ENCODE measurements at places on chromosomes 1 and 21.
A peak's percentile ranks its signal among the peaks of the same experiment; 100 is the strongest.

- DNase-seq: peak; percentile 23
Observed at GRCh38 chr1:30527511-30528140, 195.8 kb downstream of the MATN1 start.

DNA sequence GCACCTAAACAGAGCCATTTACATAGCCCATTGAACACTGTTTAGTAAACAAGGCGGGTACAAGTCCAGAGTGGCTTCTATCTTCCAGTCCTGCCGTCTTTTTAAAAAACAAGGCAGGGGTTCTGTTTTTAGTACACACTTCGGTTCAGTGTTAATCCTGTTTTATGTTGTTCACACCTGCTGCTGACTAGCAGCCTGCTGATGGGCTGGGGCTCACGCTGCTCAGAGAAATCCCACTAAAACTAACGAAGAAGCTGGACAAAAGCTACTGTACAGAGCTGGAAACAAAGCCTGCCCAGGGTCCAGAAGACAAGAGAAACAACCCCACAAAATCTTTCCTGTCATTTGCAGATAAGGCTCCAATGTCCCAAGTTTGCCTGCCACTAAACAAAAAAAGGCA lies 13.2 kb downstream of the ESRRG start:
- no peak for DNase-seq

DNA sequence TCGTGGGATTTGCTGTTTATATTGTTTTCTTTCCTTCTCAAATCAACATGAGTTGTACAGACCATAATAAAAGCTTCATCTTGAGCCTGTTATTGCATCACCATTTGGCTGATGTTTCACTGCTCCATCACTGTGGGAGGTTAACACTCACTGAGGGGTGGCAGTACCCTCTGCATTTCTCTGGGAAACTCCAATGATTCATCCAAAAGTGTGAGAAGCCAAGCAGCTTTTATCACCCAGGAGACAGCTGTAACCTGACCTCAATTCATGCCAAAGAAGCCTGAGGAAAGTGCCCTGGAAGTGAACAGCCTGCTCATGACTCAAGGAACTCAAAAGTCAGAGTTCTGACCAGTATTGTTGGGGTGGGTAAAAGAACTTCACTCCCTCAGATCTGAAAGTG lies 84.1 kb downstream of the GPR88 start:
- DNase-seq: peak; percentile 97

DNA sequence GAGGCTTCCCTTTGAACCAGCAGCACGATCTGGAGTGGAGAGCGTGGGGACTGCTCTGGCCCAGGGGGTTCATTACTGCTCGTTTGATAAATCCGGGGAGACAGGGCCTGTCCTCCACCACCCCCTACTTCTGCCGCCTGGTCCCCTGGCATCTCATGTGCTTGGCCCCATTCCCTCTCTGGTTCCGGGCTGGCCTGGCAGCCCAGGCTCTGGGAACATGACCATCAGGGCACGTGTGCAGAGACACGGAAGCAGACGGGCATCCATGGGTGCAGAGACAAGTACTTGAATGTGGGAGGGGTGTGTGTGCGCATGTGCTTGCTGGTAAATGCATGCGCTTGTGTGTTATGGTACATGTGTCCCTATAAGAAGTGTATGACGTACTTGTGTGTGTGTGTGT lies 75.5 kb downstream of the KIRREL1 start:
- no peak for DNase-seq

DNA sequence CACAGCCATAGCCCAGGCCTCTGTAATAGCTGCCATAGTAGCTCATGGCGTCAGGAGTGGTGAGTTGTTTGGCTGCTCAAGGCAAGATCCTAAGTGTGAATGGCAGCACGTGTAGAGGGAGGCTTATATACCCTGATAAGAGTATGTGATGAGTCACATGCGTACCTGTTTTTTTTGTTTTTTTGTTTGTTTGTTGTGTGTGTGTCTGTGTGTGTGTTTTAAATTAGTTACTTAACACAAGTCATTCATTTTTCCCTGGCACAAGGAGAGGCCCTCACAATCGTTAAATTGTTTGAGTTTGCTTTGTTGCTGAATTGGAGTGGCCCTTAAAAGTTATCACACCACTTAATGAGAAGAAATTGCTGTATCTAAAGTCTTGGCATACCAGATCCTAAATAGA lies at the start of gene KRTAP19-4:
TSS of gene KRTAP19-4 (minus strand) at position 101 of the 400 bp plus-strand sequence. CDS start at position 46, 55 bp downstream.
- DNase-seq: no peak

- DNase-seq: peak; percentile 68
Observed at GRCh38 chr1:151970626-151971025, 23.0 kb downstream of the S100A10 start.

- DNase-seq: no peak
Observed at GRCh38 chr1:160860840-160861505, 1.7 kb downstream of the CD244 start.

- DNase-seq: peak; percentile 79
Observed at GRCh38 chr1:98661544-98662355, at the start of gene SNX7. SNX7 (plus strand) TSS chr1:98661721; CDS start chr1:98661732, 11 bp downstream.

DNA sequence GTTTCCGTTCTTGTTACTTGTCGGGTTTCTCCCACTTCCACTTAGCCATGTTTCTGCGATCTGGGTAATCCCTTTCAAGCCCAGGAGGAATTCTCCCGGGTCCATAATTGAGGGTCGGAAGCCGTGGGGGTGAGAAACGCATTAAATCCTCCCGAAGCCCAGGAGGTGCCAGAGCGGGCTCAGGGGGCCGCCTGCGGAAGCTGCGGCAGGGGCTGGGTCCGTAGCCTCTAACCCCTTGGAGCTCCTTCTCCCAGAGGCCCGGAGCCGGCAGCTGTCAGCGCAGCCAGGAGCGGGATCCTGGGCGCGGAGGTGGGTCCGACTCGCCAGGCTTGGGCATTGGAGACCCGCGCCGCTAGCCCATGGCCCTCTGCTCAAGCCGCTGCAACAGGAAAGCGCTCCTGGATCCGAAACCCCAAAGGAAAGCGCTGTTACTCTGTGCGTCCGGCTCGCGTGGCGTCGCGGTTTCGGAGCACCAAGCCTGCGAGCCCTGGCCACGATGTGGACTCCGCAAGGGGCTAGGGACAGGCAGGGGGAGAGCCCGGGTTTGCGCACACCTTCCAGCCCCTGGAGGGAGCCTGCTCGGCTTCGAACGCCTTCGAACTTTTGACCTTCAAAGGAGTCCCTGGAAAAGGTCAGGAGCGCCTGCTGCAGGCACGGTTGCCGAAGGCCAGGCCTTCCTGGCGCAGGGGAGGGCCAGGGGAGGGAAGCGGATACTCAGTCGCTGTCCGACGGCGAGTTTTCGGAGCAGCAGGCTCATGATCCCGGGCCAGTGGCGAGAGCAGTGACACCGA lies 1.7 kb upstream of the SIM2 start:
- no peak for DNase-seq

- DNase-seq: no peak
Observed at GRCh38 chr1:17292299-17293160, 15.5 kb upstream of the PADI4 start.

DNA sequence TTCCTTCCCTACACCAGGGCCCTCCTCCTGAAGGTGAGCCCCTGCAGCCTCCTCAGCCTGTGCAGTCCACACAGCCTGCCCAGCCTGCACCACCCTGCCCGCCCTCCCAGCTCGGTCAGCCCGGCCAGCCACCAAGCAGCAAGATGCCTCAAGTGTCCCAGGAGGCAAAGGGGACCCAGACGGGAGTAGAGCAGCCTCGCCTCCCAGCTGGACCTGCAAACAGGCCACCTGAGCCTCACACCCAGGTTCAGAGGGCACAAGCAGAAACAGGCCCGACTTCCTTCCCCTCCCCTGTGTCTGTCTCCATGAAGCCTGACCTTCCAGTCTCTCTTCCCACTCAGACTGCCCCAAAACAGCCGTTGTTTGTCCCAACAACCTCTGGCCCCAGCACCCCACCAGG lies 38.8 kb downstream of the ZBTB17 start:
- DNase-seq: no peak

DNA sequence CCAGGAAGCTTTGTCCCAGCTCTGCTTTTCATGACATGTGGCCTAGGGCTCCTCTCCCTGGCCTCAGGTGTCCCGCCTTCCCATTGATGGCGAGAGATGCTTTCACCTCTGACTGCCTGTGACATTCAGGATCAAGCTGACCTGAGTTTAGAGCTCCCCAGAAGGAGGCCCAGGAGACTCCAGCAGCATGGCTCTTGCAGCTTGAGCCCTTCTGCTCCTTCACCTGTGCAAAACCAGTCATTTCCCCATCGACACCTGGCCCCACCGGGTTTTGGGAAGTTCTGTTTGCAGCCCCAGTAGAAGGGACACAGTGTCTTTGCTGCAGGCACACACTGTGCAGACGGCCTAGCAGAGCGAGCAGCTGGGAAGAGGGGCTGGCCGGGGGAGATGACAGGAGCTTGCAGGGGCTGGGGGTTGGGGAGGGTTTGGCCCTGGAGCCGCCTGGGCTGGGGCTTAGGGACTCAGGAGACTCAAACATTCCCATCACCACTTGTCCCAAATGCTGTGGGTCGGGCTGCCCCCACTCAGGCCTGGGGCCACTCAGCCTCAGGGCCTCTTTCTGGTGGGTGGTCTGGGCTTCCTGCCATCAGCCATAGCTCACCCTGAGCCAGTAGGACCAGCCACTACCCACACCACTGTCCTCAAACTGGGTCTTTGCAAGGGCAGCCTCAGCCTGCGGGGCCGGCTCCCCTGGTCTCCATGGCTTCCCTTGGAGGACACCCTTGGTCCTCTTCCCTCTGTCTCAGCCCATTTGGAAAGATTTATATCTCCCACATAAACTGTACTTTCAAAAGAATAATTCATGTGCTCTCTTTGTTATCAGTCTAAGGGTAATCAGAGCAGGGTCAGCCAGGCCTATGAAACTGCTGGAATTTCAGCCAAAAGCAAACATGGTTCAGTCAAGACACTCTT lies 3.8 kb upstream of the EDN2 start:
- no peak for DNase-seq

DNA sequence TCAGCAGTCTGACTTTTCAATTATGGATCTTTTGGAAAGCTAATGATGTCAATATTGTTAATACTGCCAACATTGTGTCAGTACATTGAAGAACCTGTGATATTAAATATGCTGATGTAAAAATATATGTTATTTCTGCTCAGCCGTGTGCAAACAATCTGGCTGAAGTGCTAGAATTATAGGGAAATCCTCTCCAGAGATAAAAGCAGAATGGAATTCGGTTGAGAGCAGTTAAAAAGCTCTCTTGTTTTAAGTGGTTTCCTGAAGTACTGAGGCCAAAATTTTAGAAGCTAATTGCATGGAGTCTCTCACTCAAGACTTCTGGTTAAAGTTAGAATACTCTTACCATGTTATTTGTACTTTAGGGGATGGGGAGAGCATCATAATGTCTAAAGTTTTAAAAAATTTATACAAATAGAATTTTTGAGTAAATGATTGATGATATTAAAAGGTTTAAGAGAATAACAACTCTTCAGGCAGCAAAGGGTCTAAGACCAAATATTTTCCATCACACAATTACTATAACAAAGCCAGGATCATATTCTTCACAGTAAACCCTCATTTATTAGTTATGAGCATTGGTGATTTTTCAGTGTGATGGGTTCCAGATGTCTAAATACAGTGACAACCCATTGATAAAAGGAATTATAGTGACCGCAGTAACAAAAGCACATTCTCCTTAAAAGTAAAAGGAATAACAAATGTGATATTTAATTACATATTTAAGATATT lies 834.2 kb upstream of the CXADR start:
- DNase-seq: no peak

DNA sequence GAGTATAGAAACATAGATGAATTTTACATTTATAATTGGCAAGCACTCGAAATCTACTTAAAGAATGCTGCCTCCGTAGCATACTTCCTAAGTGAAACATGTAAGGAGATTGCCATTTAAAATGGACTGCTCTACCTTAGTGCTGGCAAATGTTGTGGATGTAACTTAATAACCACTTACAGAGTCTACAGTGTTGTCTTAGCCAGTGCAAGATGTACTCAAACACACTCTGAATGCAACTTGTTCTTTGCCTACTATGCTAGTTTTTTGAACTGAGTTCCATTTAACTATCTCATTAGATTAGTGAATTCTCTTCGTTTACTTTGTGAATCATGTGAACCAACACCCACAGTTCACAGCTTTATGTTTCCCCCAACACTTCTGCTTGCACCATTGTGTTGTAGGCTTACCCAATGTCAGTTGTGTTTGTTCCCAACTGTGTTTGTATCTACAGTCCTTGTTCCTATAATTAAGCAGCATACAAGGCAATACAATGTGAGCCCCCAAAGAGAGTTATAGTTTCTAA lies 345.5 kb upstream of the LYPLAL1 start:
- DNase-seq: no peak

- DNase-seq: no peak
Observed at GRCh38 chr1:6180268-6180706, at the start of gene CHD5. CHD5 (minus strand) TSS chr1:6180321; CDS start chr1:6180023, 298 bp downstream.

GRCh38 chr1:29986986-29987385 lies 736.4 kb downstream of the MATN1 start:
- DNase-seq: no peak

DNA sequence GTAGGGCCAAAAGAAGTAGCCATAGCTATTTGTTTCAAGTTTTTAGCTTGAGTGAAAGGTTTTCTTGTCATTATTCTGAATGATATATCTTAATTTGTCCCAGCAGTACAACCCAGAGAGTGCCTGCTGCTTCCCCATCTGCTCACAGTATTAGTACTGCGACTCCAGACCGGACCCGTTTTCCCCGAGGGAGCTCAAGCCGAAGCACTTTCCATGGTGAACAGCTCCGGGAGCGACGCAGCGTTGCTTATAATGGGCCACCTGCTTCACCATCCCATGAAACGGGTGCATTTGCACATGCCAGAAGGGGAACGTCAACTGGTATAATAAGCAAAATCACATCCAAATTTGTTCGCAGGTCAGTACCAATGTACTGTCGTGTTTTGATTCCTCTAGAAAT lies 37.2 kb upstream of the C1orf115 start:
- DNase-seq: no peak

DNA sequence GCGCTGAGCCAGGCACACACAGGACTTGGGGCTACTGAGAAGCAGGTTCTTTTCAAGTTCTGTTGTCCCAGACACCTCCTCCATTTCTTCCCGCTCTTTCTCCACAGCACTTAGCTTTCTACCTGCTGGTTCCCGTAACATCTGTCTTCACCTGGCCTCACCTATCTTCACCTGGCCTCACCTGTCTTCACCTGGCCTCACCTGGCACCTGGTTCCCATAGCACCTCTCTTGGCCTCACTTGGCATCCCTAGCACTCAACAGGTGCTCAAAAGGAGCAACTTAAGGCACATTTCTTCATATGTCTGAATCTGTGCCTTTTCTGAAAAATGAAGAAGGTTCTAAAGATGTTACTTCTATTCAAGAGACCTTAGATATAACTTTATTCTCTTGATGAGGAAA lies 10.4 kb downstream of the KCNK1 start:
- no peak for DNase-seq

DNA sequence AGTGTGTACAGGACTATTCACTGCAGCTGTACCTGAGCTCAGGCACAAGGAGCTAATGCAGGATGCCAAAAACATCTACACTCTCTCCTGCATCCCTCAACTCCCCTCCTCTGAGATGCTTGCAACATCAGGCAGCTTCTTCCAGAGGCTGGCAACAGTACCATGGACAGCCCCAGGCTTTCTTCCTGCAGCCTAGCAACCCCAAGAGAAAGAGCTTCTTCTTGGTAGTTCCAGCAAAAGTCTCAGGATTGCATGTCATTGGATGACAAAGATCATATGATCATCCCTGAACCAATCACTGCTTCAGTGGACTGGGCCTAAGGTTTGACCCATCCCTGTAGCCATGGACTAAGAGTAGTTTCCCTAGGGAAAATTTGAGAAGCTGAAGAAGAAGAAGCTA lies 46.7 kb downstream of the CAMK2N1 start:
- peak; percentile 26 for DNase-seq
